Aorta (tissue), 5 donors: ENCODE measurements at places on chromosomes 12 and 14. TPM values are rescaled to one million over a fixed set of nuclear protein-coding genes. Genes with fewer than 3 reads are reported as not detected.

The C12orf60 gene
- 0.91 TPM for total RNA-seq

The TAS2R20 gene
- total RNA-seq: 4.3 TPM

The SYNE3 gene
- 39.1 TPM for total RNA-seq

The ABHD12B gene
- not detected for total RNA-seq

The RD3L gene
- total RNA-seq: not detected
